ENCODE measurements at places on chromosomes 5 and 9.

DNA sequence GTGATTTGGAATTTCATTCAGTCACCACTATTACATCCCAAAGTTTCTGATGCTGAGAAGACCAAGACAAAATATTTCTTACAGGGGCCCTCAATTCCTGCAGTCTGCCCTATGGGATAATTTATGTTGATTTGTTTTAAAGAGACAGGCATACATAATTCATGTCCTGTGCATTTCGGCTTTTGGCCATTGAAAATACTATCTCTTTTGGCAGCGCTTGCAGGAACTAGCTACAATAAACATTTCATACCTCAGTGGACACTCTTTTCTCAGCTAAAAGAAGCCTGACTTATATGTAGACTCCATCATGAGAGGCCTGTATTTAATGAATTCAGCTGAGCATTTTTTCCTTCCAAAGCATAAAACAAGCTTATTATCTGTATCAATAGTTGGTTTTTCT is 451.9 kb upstream of the C9orf72 start:
- DNase-seq: no peak

GRCh38 chr5:152477536-152477935 is 72.5 kb upstream of the NMUR2 start:
- DNase-seq: no peak

GRCh38 chr9:99567436-99567835 is 254.2 kb upstream of the NR4A3 start:
- DNase-seq: no peak

DNA sequence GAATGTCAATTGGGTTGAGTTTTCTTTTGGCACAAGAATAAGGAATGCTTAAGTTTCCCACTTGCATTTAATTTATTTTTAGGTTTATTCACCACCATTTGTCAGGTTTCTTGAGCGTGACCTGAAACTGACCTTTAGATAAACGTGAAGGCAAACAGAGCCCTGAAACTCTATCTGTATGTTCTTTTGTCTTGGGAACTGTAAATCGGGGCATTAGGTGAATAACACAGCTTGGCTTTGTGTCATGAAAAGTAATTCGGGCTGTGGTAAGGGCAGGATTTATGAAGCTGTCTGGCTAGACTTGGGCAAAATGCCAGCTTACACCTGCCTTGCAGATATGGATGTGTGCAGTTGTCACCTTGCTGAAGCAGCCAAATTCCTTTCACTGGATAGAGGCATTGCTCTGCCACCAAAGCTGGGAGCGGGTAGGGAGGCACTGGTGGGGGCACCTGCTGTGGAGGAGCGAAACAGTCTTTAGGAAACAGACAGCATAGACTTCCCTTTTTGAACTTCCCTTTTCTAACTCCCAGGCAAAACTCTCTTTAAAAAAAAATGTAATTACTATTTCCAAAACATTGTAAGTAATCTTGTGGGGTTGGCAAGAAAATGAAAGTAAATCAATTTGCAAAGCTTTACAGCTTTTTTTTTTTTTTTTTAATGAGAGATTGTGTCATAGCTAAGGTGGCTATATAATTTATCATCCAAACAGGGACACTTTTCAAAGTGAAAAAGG is 545.2 kb downstream of the CSNK1G3 start:
- DNase-seq: no peak

GRCh38 chr9:4298255-4299004 is 1.4 kb downstream of the GLIS3 start:
- DNase-seq: peak; percentile 72

GRCh38 chr5:131008329-131008728 is 156.7 kb downstream of the HINT1 start:
- DNase-seq: no peak

GRCh38 chr9:112629671-112630485 is 88.0 kb downstream of the INIP start:
- DNase-seq: no peak

DNA sequence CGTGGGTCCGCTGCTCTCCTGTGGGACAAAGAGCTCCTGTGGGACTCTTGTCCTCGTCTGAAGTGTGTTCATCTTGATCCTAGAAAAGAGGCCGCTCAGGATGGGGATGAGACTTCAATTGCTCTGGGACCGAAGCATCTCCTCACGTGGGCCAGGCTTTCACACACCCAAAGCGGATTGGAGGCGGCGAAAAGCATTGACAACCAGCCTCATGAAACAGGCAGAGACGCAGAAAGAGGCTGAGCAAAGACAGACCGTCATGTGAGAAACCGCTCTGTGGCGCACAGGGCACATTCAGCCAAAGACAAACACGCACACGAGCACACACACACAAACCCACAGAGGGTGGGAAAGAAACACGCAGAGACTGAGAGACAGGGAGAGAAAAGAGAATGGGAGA is 479.5 kb downstream of the SPATA31A7 start:
- no peak for DNase-seq

DNA sequence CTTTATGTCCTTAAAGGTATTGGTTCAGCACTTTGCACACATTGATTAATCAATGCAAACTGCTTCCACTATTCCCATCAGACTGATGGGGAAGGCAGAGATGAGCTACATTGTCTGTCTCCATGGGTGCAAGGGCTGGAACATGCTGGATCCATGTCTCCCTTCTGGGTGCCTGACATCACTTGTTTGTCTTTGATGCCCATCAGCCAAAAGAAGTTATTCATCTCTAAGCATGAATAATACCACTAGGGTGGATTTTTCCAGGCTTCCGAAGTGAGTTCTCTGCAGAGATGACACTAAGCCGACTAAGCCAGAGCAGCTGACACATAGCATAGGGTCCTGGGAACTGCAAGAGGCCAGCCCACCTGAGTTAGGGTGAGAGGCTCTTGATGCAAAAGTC is 8.7 kb downstream of the FGF1 start:
- no peak for DNase-seq

DNA sequence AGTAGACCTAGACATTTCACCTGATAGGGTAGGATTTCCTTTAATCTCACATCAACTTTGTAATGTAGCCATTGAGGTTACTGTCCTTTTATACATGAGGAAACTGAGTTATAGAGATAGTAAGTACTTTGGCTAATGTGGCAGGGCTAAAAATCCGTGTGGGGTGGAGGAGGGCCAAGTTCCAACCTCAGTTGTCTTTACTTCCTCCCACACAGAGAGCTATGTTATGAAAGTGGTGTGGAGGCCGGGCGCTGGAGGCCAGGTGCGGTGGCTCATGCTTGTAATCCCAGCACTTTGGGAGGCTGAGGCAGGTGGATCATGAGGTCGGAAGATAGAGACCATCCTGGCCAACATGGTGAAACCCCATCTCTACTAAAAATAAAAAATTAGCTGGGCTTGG is 173.3 kb downstream of the PALM2AKAP2 start:
- no peak for DNase-seq

DNA sequence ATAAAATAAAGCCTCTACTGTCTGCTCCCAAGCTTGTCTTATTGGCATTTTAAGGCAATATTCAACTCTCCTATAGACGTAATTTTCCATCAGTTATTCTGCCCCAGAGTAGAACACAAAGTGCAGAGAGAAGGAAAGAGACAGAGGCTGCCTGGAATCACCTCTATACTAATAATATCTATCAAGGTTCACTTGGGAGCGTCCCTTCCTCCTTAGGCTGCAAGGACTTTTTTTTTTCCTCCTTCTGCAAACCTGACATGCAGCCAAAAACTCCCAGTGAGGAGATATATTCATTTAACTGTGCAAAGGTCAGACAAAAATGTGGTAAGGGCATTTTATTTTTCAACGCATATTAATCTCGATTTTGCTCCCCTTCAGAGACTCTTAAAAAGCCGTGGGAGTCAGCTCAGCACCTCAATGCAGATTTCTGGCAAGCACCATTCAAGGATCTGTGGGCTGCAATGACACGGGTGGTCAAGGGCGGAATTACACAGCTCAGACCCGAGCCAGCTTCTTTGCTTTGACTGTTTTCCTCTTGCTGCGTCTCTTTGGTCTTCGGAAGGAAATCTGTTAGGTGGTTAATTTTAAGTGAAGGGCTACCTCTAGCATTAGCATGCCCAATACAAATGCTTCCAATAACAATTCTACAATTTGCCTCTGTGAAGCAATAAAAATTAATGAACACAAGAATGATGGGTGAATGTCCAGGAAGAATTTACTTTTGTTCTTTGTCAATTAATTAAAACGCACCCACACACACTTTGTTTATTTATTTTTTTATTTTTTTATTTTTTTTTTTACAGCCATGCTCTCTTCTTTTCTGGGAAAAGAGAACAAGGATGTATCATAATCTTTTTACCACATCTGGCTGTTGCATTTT is 587.7 kb upstream of the GRAMD2B start:
- no peak for DNase-seq

GRCh38 chr5:32443541-32444430 is 754 bp downstream of the ZFR start:
- peak; percentile 50 for DNase-seq

GRCh38 chr9:6938447-6938846 is 180.7 kb downstream of the KDM4C start:
- DNase-seq: no peak

All from activated naive CD4-positive, alpha-beta T cell treated with anti-CD3 and anti-CD28 coated beads for 36 hours (primary cell).